NCI-H524 (cell line): ENCODE measurements at places on chromosomes 3 and 15.

GRCh38 chr3:27454461-27454860, 29.7 kb downstream of the SLC4A7 start:
- DNase-seq, result no peak

GRCh38 chr15:84658788-84659411, 901 bp upstream of the NMB start:
- DNase-seq, result no peak

GRCh38 chr3:56781762-56782161, 20.0 kb downstream of the ARHGEF3 start:
- no peak for DNase-seq

GRCh38 chr3:14377838-14378169, 24.6 kb upstream of the SLC6A6 start:
- DNase-seq, result no peak

DNA sequence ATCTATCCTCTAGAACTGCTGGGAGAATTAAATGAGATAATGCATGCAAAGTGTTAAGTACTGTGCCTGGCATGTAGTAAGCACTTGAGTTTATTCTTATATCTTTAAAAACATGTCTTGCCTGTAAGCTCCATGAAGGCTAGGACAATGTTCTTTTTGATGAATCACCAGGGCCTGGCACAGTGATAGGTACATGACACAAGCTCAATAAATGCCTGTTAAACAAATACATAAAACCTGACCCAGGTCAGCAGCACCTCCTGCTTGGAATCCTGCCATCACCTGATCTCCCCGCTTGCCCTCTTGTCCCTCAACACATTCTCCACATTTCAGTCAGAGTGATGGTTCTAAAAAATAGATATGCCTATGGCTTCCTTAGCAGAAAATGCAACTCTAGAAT, 186.8 kb downstream of the CHST2 start:
- DNase-seq, result no peak

GRCh38 chr3:101689286-101689685, 2.8 kb upstream of the RPL24 start:
- no peak for DNase-seq

GRCh38 chr3:32759342-32759741, 58.5 kb upstream of the TRIM71 start:
- no peak for DNase-seq

- DNase-seq, result no peak
These were observed 21.3 kb downstream of the ADGRG7 start for GRCh38 chr3:100630664-100631063.

DNA sequence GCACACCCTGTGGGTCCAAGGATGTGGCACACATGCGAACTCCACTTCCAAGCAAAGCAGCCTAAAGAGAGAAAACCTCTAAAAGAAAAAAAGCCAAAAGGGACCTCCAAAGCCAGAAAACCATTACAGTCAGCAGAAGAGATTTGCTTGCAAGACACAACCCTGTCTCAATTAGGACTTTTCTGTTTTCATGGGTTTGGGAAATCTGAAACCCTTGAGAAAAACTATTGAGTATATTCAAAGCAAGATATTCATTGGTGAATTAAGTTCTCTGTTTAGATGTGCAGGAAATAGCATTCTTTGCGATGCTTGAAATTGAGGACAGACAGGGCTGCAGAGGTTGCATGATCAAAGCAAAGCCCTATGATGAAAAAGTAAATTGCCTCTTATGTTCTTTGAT, 10.2 kb upstream of the LDHAL6B start:
- DNase-seq, result no peak

GRCh38 chr3:7710284-7710683, 791.3 kb upstream of the LMCD1 start:
- no peak for DNase-seq

DNA sequence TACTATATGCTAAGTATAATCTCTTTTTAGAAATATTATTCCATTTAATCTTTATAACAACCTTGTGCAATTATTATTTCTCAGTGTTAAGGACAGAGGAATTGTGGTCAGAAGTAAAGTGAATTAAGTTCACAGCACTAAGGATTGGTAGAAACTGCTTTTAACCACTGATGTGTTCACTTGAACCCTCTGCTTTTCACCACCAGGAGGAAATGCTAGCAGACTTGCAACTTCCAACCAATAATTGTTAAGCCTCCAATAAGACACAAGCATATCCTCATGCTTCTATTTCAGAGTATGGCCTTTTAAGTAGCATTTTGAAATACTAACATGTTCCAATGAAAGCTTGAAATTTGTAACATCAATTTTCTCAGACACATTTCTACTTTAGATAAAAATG, 527.4 kb downstream of the SI start:
- no peak for DNase-seq

- no peak for DNase-seq
These were observed 11.2 kb downstream of the DENND6A start for GRCh38 chr3:57681691-57682090.

DNA sequence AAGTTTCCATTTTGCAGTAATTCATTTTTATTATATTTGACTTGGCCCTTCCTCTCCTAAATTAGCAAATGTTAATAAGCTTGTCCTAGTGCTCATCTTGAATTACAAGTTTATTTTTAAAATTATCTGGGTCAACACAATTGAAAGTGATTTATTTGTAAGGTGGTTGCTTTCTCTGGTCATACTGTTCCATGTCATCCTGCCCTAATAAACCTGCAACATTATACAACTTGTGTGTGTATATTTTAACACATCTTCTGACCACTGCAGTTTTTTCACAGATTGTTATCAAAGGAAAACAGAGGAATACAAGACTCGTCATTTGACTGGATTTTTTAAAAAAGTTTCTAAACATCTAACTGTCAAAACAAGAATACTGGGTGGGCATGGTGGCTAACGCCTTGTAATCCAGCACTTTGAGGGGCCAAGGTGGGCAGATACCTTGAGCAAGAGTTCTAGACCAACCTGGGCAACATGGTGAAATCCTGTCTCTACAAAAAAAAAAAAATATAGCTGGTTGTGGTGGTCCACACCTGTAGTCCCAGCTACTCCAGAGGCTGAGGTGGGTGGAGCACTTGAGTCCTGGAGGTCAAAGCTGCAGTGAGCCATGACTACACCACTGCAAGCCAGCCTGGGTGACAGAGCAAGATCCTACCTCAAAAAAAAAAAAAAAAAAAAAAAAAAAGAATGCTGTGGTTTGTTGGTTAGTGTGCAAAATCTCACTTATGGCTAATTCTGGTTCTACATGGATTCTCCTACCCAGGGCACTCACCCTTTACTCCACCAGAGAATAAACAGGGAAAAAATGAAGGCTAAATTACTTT, 5.0 kb upstream of the LRRFIP2 start:
- no peak for DNase-seq

DNA sequence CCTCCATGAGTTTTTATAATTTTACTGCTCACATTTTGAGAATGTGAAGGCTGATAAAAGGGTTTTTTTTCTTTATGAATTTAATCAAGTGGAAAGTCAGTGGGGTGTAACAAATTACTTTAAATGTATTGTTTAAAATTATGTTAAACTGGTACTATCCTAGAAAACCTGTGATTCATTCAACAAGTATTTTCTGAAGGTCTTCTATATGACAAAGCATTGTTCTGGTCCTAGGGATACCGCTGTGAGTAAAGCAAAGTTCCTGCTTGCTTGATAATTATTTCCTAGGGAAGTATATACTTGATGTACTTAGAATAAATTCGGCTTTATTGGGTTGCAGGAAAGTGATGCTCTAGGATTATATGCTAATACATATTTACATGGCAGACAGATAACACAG, 152.8 kb upstream of the GOLGA6L4 start:
- DNase-seq, result no peak

DNA sequence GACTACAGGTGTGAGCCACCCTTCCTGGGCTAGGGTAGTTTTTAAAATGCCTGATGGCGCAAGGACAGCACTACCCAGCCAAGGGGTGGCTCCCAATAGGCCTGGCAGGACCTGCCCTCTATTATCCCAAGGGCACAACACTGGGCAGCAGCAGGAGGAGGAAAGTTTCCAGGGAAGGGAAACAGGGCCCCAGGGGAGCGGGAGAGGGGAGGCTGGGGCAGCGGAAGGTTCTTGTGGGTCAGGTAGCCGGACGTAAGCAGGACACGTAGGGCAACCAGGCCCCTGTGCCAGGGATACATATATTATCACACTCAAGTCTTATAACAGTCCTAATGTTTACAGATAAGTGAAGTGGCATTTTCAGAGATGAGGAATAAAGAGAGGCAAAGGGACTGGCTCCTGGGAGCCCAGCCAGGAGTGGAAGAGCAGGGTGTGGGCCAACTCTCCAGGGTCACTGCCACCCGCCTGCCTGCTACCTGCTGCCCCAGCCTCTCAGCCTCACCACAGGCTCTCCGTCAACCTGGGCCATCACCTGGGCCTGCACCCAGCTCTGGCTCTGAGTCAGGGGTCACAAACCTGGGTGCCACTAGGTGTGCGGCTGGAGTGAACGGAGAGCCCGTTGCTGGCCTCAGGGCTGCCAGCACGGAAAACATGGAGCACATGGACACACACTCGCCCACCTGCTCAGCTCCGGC, 73.2 kb upstream of the SNRPA1 start:
- DNase-seq, result no peak

- DNase-seq, result no peak
These were observed 82.7 kb downstream of the EPHB1 start for GRCh38 chr3:134877788-134878187.

- DNase-seq, result no peak
These were observed 40.0 kb downstream of the TLNRD1 start for GRCh38 chr15:81040757-81041156.

DNA sequence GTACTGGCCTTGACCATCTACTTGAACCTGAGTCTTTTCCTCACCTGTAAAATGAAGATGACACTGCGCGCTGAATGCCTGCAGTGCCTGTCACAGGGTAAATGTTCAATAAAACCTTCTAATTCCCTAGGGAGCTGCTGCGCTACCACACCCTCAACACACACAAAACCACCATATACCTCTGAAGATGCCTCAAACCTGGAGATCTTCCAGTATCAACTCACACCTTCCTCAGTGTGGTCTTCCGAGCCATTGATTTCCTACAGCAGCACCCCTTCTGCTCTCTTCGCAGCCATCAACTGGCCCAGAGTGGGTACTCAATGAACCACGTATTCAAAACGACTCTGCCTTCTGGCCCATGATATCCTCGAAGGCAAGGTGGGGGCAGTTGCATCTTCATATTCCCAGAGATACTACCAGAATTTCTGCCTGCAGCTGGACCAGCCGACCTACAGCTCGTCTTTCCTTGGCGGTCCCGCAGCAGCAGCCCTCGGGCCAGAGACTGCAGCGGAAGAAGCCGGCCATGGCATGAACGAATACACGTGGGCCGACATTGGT, 695 bp downstream of the RPL32 start:
- DNase-seq, result no peak

- DNase-seq, result no peak
These were observed 85.2 kb downstream of the UBE2E2 start for GRCh38 chr3:23288286-23288685.

GRCh38 chr3:121483290-121483689, 62.5 kb downstream of the POLQ start:
- DNase-seq, result no peak

- no peak for DNase-seq
These were observed 41.8 kb downstream of the SERP1 start for GRCh38 chr3:150504483-150504882.

- no peak for DNase-seq
These were observed 159.1 kb upstream of the EOMES start for GRCh38 chr3:27880969-27881892.

- DNase-seq, result no peak
These were observed 37.1 kb upstream of the RPL35A start for GRCh38 chr3:197912741-197913476.

- no peak for DNase-seq
These were observed 47.2 kb downstream of the TMEM212 start for GRCh38 chr3:171890398-171890797.

DNA sequence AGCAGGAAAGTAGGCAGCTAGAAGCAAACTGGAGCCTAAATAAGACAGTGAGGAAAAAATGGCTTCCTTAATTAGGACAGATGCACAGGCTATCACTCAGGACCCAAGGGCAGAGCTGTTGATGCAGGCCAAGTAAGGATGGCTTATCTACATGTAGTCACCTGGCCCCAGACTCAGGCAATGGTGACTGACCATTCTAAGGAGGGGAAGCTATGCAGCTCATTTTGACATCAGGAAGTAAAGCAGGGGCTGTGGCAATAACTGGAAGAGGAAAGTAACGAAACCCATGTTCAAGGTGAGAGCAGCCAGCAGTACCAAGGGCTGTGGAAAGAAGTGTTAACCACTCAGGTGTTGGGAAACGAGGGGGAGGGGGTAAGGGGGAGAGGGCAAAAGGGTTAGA, 16.2 kb downstream of the ACAD11 start:
- DNase-seq, result no peak

- no peak for DNase-seq
These were observed 32.2 kb downstream of the DPPA2 start for GRCh38 chr3:109284071-109284470.

DNA sequence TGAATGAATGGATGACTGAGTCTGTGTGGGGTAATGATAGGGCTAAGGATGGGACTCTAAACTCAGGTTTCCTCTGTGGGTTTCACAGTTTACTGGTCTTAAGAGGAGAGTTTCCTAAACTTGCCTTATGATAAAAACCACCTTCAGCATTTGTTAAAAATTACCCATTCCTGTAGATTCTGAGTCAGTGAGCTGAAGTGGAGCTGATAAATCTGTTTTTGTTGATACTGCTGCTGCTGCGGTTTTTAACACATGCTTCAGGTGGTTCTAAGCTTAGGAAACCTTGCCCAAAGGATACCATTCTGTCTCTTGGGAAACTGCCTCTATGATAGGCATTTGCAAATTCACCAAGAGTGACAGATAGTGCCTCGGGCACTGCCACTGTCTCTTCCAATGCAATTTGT, 52.6 kb downstream of the MECOM start:
- DNase-seq, result no peak

GRCh38 chr15:55327387-55327786, 8.4 kb downstream of the PIGB start:
- no peak for DNase-seq
